T-helper 2 cell (primary cell): ENCODE measurements at places on chromosomes 12 and 14.

GRCh38 chr14:100717386-100717785 lies 9.3 kb upstream of the DLK1 start:
- no peak for DNase-seq

GRCh38 chr12:9751204-9752144 lies 9.2 kb downstream of the CD69 start:
- no peak for DNase-seq

DNA sequence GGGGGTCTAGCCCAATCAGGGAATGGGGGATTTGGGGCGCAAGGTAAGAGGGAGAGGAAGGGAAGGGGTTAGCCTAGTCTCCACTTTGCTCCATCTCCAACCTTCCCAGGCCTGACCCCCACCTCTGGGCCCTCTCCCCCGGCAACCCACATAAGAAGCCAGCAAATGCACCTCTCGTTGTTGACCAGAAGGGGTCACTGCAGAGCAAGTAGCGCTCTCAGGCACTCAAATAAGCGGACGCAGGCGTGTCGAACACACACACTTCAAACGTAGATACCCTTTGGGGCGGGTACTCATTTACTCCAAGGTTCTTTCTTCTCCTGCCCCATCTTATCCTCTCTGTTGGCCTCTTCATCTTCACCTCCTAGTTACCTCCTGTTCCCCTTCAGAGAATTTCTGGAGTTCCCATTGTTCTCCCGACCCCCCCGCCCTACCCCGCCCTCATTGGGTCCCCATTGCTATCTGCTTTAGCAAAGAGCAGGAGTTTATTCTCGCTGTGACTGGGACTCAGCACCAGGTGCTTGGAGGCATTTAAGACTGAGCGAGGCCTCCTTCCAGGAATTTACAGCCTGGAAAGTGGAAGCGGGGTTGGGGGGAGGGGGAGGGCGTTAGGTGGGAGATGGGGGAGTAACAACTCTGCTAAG lies 1.5 kb upstream of the SRRM4 start:
- no peak for DNase-seq

DNA sequence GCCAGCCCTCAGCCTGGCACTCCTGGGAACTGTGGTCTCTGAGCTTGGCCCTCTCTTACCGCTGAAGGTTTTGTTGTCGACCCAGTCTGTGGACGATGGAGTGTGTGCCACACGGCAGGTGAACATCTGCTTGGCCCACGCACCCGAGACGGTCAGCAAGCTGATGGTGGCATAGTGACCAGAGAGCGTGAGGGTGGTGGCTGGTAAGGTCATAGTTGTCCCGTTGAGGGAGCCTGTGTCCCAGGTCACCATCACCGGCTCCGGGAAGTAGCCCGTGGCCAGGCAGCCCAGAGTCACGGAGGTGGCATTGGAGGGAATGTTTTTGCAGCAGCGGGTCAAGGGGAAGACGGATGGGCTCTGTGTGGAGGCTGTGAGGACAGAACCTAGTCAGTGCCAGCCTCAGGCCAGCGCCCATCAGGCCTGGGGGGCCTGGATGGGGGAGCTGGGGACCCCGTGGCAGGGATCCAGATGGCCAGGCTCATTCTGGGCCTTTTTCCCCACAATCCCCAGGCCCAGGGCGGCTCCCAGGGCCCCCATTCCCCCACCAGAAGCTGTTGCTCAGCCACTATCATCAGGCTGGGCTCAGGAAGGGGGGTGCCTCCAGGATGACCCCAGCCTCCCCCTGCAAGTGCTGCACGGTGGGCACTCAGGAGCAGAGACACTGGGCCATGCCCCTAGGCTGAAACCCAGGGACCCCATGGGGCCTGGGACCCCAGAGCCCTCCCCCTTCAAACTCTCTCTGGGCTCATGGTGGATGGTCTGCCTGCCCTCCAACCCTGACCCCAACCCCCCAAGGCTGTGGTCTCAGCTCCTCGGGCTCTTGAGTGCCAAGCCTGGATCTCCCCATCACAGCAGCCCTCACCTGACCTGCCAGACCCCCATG lies 75.2 kb downstream of the TMEM121 start:
- DNase-seq = no peak

DNA sequence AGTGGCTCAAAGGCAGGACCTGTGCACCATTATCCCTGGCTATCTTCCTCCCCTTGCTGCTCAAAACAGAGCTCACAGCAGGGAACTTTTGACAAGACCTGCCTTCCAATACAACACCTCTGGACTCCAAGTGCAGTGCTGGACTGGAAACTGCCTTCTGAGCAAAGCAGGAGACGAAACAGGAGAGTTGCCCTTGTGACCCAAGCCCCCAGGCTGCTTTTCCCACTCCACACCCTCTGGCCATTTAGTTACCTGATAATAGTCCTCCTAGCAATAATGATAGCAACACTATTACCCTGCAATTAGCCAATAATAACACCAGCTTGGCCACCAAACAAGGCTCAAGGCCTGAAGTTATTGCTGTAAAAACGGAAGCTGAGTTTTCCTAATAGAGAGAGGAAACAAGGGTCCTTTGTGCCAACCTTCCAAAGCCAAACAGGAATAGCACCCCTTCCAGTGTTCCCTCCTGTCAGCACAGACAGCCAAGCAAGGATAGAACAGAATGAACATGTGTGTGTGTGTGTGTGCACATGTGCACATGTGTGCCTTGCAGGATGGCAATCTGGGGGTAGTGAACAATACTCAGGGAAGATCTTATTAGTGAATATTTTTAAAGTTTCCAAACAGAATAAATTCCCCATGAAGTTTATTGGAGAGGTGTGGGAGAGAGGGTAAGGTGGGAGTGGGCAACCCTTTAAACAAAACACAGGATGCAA lies 9.2 kb upstream of the KRT73 start:
- DNase-seq = no peak

- DNase-seq = no peak
These were observed 38.9 kb downstream of the CEP128 start for GRCh38 chr14:80902608-80903007.

DNA sequence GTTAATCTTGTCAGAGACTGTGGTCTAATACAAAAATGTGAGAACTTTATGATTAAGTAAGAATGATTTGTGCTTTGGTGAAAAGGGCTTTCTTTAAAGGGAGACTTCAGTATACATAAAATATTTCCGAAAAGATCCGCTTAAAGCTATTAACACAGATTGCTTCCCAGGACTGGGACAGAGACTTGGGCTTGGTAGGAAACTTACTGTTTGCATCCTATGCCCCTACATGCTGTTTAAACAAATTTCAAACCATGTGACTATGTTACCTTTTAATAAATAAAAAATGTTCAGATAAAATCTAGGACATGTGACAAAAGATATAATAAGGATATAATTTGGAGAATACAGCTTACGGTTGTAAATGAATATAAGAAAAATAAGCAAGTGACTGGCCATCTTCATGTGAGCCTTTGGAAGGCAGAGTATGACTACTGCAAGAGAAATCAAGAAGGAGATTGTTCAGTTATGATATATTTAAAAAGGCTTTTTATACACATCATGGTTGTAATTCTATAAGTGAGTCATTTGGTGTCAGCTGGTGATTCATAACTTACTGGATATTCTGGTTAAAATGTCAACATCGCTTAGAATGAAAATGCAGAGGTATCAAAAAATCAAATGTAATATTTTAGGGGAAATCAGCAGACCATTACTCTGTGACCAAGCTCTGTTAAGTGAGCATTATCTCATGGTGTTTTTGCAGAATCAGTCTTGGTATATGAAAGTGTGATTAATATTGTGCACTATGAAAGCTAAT lies 234.7 kb upstream of the E2F7 start:
- no peak for DNase-seq

DNA sequence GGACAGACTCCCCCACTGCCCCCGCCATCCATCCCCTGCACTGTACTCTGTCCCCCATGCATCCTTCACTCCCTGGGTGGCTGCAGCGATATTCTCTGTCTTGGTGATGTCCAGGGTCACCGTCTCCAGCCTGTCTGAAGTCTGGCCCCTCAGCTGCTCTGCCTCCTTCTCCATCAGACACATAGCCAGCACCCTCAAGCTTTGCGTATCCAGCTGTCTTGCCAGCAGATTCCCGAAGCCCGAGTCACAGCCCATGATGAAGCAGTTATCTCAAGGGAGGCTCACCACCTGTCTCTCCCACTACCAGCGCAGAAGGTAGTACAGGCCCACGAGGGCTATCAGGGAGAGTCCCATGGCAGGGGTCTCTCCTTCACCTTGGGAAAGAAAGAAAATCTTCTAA lies 77.8 kb downstream of the HSD17B6 start:
- no peak for DNase-seq

DNA sequence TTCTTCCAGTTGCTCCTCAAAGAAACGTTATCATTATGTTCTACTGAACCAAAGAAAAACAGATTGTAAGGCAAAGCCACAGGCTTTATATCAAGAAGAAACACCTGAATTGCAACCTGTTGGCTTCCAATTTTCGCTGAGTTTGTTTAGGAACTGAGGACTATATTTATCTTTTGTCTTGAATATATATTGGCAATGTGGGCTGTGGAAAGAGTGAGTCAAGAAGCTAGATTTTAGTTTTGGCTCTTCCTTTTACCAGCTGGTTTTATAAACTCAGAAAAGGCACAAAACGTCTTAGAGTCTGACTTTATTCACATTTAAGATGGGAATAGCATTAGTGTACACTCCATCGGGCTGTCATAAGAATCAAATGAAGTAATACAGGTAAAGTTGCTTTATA lies 10.4 kb upstream of the PTHLH start:
- DNase-seq = no peak
